GM12864 (cell line): ENCODE measurements at places on chromosomes 5 and 9.

DNA sequence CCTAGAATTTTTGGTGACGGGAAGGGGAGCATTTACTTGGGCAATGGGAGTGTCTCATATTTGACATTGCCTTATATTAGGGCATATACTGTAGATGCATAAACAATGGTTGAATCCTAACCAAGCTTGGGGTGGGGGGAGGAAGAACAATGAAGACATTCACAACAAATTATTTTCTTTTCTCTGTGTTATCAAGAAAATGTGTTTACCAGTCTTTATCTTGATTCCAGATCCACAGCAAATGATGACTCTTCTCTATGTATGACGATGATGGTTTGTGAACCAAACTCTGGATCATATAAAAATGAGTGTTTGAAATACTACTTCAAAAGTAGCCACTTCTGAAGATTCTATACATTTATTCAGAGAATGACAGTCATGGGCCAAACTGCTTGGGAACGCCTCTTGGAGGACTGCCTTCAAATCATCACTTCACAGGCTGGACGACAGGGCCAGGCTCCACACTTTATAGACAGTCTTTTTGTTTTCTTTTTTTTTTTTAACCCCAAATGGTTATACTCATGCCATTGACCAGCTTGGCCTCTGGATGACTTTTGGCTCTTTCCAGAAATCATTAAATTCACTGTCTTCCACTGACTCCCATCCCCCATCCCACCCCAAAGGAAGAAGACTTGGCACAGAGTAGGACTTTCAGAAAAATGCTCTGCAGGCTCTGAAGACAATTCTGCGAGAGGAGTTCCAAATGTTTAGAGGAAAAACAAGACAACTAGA lies 123.8 kb upstream of the LIFR start:
- no peak for DNase-seq

- DNase-seq: no peak
These were observed 16.1 kb downstream of the ZFR start for GRCh38 chr5:32428426-32428825.

- no peak for DNase-seq
These were observed 41.4 kb upstream of the DNAH5 start for GRCh38 chr5:13985731-13986418.

DNA sequence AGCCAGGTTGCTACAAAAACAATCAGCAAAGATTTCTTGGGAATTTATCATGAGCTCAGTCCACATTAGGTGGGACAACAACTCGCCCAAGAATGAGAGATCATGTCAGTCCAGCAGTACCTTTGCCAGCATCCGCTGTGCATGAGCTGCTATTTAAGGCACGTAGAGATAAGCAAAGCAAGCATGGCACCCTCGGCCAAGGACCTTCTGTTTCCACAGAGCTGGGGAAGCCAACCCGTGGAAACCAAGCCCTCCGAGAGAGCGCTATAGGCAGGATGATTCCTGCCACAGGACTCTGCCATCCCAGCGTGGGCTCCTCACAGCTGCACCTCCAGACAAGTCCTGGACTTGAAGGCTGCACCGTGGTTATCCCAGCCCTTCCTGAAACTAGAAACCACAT lies 189.5 kb upstream of the PPP1R26 start:
- DNase-seq: no peak

GRCh38 chr5:21225223-21226064 lies 1237.4 kb upstream of the CDH18 start:
- no peak for DNase-seq
